ENCODE measurements at places on chromosomes 7 and 10.

- DNase-seq: no peak
Measured at GRCh38 chr10:27496137-27496536, 8.0 kb upstream of the RAB18 start.

DNA sequence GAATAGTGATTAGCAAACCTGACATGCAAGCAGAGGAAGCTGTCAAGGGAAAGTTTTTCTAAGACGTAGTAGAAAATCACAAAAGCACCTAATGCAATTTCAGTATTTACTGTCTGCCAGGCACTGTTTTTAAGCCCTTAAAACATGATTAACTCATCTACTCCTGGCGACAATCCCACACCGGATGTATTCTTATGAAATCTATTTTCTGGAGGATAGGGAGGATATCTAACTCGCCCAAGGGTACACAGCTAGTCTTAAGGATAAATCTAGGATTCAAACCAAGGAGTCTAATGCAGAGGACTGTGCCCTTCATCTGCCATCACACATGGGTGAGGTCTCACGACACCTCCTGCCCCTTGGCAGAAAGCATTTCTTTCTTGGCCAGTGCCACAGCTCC lies 47.8 kb upstream of the FIGNL1 start:
- no peak for DNase-seq

- DNase-seq: no peak
Measured at GRCh38 chr7:1853986-1854865, 184.1 kb downstream of the ELFN1 start.

DNA sequence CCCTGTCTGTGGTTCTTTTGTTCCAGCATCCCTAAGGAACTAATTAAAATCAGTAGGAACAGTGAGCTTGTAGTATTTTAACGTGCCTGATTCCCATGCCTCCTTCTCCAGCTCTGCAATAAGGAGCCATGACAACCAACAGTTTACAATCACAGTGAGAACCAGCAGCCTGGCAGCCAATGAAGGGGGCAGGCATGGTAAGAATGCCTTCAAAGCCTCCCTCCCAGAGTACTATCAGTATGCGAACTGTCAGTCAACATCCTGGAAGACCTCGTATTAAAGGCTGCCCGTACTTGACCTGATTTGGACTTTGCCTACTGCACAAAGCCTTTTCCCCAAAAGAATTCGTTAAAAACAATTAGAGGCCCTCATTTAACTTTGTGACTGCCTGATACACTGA lies 7.7 kb downstream of the ZPBP start:
- no peak for DNase-seq

DNA sequence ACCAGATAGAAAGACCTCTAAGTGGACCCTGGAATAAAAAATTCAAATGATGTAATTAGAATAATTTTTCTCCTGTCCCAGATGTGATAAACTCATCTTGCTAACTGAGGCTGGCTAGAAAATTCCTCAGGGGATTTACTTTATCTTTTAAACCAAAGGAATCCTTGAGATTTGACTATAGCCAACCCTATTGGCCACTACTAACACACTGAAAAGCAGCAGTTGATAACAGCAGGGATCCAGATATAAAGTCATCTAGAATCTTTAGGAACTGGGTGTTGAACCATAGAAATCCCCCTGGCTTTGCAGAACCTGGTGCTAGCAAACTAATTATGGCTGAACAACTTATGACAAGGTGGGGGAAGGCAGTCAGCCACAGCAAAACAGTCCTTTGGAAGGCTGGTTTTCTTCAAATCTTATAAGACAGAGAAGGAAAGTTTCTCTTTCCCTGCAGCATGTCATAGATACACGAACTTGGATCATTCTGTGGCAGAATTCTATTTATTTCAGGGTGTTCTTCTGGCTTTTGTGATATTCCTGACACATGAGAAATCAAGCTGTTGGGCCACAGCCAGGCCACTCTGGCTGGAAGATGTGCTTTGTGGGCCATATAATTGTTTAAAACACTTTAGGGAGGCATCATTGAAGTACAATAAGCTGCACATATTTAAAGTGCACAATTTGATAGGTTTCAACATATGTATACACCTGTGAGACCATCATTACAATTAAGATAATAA lies 643.6 kb downstream of the SORCS3 start:
- DNase-seq: no peak

Measured in NCI-H524 treated with DMSO at 0.1 percent for 48 hours (cell line).